ENCODE measurements at places on chromosomes 4 and X. TPM values are rescaled to one million over a fixed set of nuclear protein-coding genes. Genes with fewer than 3 reads are reported as not detected.

Gene HS3ST1
- 2.0 TPM for polyA plus RNA-seq

Gene SLC49A3
- polyA plus RNA-seq: not detected

Gene PLAC1
- polyA plus RNA-seq: 13.7 TPM

Gene EIF2S3
- 112 TPM for polyA plus RNA-seq

Gene FRAS1
- 4.1 TPM for polyA plus RNA-seq

Gene STPG2
- 0.07 TPM for polyA plus RNA-seq

Gene HTN3
- not detected for polyA plus RNA-seq

Gene HPSE
- 5.7 TPM for polyA plus RNA-seq

Gene BEX1
- 2.5 TPM for polyA plus RNA-seq

Gene FSTL5
- polyA plus RNA-seq: not detected

Gene DGKQ
- 5.9 TPM for polyA plus RNA-seq

Gene RS1
- polyA plus RNA-seq: not detected

Gene MND1
- 4.9 TPM for polyA plus RNA-seq

Gene PLS3
- polyA plus RNA-seq: 457 TPM

Gene CRMP1
- polyA plus RNA-seq: 0.03 TPM

DNA sequence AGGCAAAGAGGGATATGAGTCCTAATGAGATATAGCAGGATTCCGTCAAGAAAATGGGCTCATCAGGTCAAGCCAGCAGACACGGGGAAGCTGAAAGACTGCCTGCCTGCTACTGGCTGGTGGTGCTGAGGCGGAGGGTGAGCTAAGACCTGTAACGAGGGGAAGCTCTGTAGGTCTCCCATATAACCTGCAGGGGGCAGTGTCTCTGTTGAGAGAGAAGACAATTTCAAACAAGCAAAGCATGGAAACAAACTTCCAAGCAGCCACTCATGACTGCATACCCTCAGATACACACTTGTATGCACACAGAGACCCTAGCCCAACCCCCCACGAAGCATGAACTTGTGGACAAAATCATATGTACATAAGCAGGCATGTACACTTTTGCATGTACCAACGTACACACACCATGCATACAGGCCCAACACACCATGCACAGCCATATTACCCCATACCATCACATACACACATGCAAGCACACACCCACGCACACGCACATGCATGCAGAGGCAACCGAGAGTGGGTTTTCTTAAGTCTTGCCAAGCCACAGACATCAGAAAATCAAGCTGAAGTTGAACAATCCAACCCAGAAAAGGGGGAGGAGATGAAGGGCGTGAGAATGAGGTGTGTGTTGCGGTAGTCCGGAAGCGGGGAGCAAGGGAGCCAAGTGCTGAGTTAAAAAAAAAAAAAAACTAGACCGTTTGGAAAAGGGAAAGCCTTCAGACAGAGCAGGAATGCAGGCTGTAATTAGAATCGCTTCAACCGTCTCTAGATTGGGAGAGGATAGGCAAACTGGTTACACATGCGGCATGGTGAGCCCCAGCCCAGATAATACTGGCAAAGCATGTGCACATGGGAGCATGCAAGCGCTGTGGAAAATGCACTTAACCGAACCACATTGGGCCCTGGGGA, 71.0 kb downstream of the PJA1 start:
- DNase-seq: no peak

GRCh38 chr4:102355748-102356147, 10.5 kb upstream of the SLC39A8 start:
- DNase-seq: no peak

GRCh38 chr4:48375651-48376304, 34.4 kb downstream of the SLAIN2 start:
- DNase-seq: peak; percentile 26

GRCh38 chr4:89324671-89325070, 17.1 kb upstream of the GPRIN3 start:
- DNase-seq: no peak

GRCh38 chr4:183284258-183284785, 35.8 kb downstream of the CLDN22 start:
- DNase-seq: no peak

DNA sequence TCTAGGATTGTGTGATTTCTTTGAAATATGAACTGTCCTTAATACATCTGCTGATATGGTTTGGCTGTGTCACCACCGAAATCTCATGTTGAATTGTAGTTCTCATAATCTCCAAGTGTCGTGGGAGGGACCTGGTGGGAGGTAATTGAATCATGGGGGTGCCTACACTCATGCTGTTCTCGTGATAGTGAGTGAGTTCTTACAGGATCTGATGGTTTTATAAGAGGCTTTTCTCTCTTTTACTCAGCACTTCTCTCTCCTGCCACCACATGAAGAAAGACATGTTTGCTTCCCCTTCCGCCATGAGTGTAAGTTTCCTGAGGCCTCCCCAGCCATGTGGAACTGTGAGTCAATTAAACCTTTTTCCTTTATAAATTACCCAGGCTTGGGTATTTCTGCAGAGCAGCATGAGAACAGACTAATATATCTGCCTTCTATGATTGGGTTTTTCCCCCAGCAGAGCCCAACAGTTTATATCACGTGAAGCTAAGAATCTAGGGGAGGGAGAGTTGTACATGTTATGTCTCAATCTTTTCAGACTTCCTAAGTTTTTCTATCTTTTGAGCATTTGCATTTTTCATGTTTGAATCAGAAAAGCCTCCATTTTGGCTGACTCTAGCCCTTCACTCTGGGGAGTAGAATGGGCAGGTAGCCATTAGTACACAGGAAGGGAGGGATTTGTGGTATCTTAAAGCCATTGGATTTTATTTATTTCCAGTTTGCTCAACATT, 58.9 kb downstream of the PLAC1 start:
- DNase-seq: no peak

DNA sequence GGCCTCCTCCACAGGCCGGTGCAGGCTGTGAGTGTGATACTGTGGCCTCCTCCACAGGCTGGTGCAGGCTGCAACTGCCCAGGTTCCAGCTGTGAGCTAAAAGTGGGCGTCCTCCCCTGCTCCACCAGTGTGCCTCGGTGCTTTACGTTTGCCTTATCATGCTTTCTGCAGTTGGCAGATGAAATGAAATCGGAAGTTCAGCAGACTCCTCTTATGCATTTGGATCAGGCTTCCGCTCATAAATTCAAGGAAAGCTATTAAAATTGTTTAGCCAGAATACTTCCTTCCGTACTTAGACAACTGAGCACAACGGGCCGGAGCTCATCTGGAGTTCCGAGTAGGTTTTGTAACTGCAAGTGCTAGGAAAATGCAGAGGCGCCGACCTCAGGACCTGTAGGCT, 12.0 kb downstream of the CYP4V2 start:
- DNase-seq: no peak

GRCh38 chr4:4386296-4386735, 586 bp upstream of the NSG1 start:
- DNase-seq: no peak

GRCh38 chr4:71126719-71127118, 133.3 kb downstream of the DCK start:
- DNase-seq: peak; percentile 15

DNA sequence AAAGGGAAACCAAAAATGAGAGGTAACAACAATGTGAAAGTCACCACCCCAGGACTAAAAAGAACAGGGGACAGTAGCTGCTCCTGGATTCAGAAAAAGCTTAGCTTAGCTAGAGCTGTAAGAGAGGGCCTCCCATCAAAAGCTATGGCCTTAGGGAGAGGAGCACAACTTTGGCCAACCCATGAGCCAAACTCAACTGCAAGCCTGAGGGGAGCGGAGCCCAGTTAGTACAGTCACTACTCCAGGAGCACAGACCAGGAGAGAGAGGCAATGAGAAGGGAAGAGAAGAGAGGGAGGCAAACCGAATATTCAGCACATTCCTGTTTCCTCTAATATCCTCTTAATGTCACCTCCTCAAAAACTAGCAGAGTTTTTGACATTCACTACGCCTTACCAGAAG, 917.1 kb upstream of the INTU start:
- DNase-seq: no peak

DNA sequence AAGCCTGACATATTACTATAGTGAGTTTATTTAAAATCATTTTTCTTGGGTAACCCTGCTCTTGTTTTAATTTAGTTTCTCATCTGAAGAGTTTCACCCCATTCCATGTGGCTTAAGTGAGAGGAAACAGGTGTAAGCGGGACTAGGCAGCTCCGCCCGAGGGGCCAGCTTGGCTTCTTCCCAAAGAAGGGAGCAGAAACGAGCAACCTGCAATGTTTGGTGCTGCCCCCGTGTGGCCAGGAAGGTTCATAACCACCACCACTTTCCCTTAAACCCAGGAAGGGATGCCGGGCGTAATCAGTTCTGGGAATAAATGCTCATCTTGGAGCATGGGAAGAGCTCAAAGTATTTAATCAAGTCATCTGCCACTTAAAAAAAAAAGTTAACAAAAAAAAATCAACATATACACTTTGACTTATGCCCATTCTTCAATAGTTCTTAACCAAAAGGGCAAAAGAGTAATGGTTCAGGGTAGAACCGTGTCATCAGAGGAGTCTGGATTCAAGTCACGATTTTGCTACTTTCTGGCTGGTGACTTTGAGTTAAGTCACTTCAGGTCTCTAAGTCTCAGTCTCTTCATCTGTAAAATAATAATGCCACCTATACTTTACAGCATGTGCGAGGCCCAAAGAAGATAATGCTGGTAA, 147.9 kb downstream of the NSUN7 start:
- no peak for DNase-seq

DNA sequence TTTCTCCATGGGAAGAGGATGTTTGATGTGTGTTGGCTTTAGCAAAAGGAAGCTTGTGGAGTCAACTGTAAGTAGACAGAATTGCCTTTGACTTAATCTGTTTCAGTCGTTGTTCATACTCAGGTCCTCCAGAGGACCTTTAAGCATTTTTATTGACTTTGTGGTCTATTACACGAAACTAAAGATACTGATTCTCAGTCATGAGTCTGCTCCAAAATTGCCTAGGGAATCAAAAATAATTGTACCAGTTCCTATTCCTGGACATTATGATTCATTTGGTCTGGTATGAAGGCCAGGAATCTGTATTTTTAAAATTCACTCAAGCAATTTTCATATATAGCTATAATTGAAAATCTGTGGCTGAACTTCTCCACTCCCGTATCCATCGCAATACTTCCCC, 38.6 kb downstream of the AR start:
- DNase-seq: no peak

DNA sequence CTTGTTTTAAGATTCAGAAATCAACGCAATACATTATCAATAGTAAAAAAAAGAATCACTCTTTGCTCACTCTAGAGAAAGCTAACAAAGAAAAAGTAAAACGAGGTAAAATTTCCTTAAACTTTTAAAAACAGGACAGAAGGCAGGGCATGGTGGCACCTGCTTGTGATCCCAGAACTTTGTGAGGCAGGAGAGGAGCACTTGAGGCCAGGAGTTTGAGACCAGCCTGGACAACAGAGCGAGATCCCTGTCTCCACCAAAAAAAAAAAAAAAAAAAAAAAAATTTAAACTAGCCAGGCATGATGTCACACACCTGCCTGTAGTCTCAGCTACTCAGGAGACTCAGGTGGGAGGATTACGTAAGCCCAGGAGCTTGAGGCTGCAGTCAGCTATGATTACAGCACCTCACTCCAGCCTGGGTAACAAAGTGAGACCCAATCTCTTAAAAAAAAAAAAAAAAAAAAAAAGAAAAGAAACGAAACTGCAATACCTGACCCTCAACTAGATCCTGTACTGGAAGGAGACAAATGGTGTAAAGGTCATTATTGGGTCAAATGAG, 3.5 kb downstream of the CCNI start:
- peak; percentile 58 for DNase-seq

GRCh38 chr4:158347556-158347955, 137.3 kb downstream of the TMEM144 start:
- no peak for DNase-seq

GRCh38 chr4:169314906-169315305, 44.1 kb upstream of the SH3RF1 start:
- peak; percentile 79 for DNase-seq

DNA sequence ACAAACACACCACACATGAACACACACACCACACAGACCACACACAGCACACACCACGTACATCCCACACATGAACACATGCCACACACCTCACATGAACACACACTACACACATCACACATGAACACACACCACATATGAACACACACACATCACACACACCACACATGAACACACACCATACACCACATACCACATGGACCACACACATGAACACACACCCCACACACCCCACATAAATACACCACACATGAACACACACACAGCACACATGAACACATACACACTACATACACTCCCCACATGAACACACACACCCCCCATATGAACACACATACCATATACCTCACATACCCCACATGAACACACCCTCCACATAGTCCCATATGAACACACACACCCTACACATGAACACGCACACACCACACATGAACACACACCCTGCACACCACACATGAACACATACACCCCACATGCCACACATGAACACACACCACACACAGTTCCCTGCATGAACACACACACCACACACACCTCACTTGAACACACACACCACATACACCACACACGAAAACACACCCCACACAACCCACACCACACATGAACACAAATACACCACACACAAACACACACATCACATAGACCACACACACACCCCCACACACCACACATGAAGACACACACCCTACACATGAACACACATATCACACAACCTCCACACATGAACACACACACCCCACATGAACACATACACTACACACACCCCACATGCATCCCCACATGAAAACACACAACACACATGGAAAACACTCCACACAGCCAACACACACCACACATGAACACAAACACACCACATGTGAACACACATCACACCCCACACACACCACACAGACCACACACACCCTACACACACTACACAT, 18.3 kb downstream of the PNMA6E start:
- DNase-seq: no peak

GRCh38 chr4:66223068-66223703, 552.9 kb upstream of the EPHA5 start:
- no peak for DNase-seq

GRCh38 chrX:23902419-23902818, 5.3 kb downstream of the APOO start:
- DNase-seq: peak; percentile 40

- DNase-seq: no peak
These were observed 84.2 kb downstream of the HPRT1 start for GRCh38 chrX:134544135-134544512.

GRCh38 chr4:105912633-105913032, 17.4 kb downstream of the NPNT start:
- DNase-seq: no peak

GRCh38 chr4:76954489-76954888, 4.9 kb downstream of the SEPTIN11 start:
- DNase-seq: no peak

- DNase-seq: no peak
These were observed 68.9 kb upstream of the BMP2K start for GRCh38 chr4:78707268-78707667.

- DNase-seq: no peak
These were observed 229.9 kb upstream of the CPEB2 start for GRCh38 chr4:14772388-14772787.

DNA sequence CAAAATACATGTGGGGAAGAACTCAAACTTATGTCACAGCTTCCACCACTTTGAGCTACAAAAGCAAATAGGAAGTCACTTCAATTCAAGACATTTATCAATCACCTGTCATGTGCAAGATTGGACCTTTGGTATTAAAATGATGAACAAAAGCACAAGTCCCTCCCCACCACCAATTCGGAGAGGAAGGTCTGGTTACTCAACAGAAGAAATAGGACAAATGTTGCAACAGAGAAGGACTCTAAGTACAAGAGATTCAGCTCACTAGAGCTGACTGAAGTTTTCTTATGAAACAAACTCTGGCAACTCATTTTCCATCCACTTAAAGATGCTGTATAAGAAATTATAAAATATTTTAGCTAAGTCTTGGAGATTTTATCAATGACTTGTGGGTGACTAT, 16.0 kb upstream of the MMRN1 start:
- no peak for DNase-seq
